Stimulated activated CD4-positive, alpha-beta T cell treated with anti-CD3 and anti-CD28 coated beads, Interleukin-1b, Interleukin-23, amount 100 ng/mL, for 1 hour (primary cell): ENCODE measurements at places on chromosomes 3 and 15.

DNA sequence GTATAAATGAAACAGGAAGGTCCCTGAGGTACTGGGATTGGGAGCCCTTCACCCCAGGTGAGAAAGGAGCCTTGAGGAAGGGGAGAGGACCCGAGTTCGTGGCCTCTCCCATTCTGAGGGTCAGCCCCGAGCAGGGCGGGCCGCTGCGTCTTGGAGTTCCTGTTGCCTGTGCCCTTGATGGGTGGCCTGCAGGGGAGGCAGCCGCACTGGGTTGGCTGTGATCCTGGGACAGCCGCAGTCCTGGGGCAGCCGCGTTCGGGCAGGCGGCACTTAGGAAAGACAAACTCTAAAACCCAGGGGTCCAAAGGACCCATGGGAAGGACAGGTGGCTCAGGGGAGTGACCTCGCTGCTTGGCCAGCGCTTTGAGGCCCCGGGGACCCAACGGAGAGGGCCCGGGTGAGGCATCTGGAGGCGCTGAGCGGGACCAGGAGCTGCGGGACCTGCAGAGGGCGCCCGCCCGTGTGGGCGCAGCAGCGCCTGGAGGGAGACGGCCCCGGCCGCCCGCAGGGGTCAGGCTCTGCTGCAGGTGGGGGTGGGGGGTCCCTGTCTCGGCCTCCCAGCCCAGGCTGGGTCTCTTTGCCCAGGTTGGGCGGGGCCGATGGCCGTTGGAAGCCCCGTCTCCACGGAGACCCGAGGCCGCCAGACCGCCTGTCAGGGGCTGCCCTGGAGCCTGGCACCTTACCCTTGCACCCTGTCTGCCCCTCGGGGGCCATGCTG is 65.1 kb downstream of the HMCES start:
- no peak for DNase-seq

- no peak for DNase-seq
Observed at GRCh38 chr3:71152039-71152891, 431.3 kb downstream of the FOXP1 start.

DNA sequence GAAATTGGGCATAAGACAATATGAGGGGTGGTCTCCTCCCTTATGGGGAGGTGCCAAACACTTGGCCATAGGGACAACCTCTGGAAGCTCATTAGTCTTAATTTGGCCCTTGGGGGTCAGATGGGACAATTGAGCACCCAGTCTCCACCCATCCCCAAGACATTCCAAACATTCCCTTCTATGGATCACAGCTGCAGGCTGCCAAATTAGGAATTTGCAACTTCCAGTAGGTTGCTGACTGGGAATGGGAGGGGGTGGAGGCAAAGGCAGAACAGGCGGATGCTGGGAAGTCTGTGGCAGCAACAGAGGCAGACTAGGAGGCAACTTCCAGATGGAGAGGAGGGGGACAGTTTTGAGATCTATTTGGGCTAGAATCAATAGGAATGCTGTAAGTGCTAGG is 1.4 kb upstream of the PDHB start:
- DNase-seq, result no peak

DNA sequence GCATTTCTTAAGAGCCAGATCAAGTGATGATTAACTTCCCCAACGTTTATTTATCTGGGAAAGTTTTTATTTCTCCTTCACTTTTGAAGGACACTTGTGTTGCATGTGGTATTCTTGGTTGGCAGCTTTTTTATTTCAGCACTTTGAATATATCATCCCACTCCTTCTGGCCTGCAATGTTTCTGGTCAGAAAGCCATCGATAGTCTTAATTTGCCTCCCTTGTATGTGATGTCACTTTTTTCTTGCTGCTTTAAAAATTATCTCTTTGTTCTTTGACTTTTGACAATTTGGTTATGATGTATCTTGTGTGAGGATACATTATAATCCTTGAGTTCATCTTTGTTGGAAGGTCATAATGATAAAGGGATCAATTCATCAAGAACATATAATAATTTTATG is 503.2 kb downstream of the OTOL1 start:
- no peak for DNase-seq

DNA sequence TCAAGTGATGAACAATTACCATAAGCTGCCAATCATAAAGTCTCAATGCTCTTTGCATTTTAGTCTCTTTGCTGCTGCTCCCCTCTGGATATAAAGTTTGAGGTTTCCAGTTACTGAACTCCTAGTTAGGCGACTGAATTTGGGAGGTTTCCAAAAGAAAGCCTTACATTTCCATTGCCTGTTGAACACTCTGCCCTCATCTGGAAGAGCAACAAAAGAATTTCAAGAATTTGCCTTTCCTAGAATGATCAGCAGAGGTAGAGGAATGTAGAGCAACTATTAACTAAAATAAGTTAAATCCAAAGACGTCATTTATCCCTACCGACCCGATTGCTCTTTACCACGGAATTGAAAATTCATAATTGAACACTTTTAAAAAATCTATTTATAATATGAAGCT is 53.4 kb upstream of the PRICKLE2 start:
- no peak for DNase-seq

DNA sequence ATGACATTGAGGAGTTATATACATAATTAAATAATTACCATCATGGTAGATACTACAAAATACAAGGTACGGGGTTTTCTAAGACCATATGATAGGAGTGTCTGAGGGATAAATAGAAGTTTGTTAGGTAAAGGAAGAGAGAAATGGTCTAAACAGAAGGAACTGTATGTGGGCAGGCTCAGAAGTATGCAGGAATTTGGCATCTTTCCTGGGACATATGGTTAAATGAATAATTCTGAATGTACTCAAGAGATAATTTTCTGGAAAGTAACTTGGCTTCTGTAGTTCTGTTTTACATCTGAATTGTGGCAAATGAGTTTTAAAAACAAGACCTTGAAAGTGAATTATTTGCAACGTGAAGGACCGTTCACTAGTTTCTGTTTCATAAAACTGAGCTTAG is 17.5 kb downstream of the LMCD1 start:
- no peak for DNase-seq

DNA sequence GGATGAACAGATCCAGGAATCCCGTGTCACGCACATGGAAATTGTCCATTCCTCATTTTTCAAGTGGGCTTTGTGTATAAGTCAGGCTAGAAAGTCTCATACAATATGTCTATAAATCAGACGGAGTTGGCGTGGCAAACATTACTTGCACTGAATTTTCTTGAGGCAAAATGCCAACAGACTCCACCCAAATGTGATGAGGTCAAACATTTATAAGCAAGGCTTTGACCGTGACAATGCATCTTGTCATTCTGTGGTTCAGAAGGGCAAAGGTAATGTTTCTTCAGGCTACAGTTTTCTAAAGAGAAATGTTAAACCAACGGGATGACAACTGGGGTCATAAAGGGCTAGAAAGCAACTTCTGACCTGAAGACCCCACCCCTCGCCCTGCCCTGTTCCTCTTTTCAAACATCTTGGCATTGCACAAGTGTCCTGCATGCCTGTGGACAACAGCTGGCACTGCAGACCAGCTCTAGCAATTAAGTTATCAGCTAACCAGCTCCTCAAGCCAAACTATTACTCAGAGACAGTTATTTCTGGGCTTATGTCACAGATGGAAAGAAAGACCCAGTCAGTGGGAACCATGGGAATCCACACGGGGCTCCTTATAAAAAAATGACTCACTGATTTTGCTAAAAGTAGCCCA is 36.5 kb upstream of the SPTBN5 start:
- no peak for DNase-seq

- no peak for DNase-seq
Observed at GRCh38 chr15:32646291-32646690, 4.8 kb downstream of the SCG5 start.

GRCh38 chr3:60206206-60206605 is 1045.0 kb downstream of the FHIT start:
- no peak for DNase-seq

DNA sequence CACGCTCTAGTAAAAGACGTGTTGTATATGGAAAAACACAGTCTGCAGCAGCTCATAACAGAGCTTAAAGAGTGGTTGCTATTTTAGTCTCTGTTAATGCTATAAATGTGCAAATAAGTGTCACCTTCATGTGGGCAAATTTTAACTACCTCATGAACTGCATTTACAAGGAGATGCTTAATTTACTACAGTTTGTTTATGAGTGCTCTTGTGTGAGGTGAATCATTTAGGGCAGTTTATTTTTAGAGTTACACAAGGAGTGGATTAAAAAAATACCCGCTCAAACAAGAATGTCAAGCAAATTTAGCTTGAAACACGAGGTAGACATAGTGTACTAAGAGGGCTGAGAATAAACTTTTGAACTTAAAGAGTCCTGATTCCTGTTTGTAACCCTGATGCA is 579.0 kb downstream of the MFSD1 start:
- no peak for DNase-seq

DNA sequence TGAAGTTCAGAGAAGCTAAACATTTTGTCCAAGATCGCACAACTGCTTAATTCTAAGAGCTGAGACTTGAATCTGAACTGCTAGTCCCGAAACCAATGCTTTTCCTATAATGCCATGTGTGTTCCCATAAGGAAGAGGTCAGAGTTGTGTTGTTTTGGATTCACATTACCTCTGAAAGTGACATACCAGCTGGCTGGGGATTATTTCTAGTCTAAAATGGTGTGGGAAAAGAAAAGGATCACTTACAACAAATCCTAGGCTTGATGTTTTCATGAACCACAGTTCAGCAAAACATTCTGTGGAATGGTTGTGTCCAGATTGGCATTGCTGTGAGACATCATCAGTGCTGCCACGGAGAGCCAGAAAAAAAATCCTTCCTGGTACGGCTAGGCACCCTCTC is 35.0 kb upstream of the LRRC3B start:
- no peak for DNase-seq

DNA sequence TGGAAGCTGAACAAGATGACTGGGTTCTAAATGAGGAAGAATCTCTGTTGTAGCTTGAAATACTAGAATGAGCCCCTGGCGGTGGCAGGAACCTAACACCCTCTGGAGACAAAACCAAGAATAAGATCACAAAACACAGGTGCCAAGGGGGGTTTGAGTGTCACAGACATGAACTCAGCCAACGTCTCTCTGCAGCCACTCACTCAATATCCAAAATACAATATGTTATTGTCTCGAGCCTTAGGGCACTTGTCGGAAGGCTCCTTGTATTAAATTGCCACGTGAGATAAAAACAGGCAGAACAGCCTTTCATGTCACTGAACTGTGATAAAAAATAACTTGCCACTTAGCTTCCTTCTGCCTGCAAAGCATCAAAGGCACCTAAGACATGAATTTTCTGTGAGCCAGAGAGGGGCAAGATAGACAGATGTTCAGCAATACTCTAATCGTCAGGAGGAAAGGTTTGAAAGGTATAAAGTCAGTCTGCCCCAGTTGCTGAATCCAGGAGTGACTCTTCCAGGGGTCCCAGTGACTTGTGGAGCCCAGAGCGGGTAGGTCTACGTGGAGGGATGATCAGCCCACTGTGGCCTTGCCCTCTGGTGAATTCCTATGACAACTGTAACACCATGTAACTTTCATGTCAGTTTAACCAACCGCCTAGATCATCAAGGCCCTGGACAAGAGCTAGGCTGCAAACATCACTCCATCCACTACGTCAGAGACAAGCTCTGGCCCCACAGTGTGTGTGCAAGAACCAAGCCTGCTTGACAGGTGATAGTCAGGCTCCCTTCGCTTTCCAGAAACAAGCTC is 165.2 kb downstream of the OSBPL10 start:
- DNase-seq, result no peak

- no peak for DNase-seq
Observed at GRCh38 chr15:95770196-95770595, 560.3 kb upstream of the NR2F2 start.

DNA sequence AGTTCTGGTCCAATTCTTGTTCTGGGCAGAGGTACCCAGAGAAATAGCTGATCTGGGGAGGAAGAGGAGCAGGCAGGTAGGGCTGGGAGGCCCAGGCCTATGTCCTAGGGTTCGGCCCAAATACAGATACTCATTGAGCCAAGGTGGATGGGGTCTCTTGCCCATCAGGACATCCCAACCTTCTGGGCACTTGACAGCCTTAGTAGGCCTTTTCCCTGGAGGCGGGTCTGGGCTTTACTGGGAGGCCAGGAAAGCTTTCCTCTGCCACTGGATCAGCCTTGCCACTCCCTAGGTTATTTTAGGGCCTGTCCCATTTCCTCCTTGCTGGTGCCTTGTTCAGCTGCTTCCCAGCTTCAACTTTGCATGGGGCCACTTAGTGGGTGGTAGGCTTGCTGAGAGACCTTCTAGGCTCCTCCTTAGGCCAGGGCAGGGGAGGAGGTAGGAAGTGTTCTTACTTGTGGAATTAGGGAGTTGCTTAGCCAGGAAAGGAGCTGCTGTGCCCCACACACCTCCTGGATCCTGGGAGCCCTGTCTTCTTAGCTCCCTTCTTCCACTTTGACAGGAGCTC is 9.7 kb downstream of the TEX264 start:
- DNase-seq, result no peak

DNA sequence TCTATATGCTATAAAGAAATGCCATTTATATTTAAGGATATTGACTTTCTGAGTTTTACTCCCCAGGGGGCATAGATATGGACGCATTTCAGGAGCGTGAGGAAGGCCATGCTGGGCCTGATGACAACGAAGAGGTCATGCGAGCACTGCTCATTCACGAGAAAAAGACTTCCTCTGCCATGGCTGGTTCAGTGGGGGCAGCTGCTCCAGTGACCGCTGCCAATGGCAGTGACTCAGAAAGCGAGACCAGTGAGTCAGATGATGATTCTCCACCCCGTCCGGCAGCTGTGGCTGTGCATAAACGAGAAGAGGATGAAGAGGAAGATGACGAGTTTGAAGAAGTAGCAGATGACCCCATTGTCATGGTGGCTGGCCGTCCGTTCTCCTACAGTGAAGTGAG is 38.4 kb downstream of the GTF2E1 start:
- no peak for DNase-seq

DNA sequence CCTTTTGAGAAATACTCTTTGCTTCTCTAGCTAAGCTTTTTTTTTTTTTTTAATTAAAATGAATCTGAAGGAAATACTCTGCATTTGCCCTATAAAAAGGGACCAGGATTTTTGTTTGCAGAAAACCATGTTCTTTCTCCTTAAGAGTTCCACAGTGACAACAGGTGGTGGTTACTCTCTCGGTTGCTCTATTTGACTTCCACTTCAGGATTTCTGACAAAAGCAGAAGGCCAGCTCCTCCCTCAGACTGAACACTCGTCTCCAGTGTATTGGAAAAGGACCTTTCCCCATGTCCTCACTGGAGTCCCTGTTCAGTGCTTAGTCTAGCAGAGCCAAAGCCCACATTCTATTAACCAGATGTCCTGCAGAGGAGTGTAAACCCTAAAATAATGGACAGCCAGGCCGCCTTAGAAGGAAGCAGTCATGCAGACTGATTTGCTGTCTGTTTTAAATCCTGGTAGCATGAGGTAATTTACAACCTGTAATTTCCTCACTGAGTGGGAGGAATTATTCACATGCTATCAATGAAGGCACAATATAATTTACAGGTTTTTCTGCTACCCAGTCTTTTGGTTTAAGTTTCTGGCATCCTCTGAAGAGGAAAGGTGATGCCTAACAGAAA is 599.3 kb downstream of the PYDC2 start:
- no peak for DNase-seq
